Eye (tissue), 1 donor: ENCODE measurements at places on chromosomes 2 and 18.

- DNase-seq, result peak; percentile 59
Measured at GRCh38 chr2:116696223-116696622, 1118.3 kb upstream of the DDX18 start.

DNA sequence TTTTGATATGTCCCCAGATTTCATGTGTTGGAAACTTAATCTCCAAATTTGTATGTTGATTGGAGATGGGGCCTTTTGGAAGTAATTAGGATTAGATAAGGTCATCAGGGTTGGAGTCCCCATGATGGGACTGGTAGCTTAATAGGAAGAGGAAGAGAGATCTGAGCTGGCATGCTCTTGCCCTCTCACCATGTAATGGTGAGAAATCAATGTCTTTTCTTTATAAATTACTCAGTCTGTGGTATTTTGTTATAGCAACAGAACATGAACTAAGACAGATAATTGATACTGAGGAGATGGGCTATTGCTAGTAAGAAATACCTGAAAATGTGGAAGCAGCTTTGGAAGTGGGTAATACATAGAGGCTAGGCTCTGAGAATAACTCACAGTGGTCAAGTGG lies 48.0 kb downstream of the CDC42EP3 start:
- no peak for DNase-seq

DNA sequence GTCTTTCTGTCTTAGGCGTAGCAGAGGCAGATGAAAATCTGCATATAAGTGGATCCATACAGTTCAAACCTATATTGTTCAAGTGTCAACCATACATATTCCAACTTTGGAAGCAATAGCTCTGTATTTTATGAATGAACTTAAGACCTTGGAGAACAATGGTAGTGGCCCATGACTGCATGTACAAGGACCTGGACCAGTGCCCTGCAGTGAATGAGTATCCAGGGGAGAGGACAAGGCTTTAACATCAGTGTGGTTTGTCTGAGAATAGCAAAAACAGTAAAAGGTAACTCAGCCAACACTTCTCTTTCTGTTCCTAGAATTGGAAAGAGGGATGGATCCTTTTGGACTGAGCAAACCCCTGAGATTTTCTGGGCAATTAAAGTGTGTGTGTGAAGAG lies 230.8 kb upstream of the LINC00305 start:
- no peak for DNase-seq

DNA sequence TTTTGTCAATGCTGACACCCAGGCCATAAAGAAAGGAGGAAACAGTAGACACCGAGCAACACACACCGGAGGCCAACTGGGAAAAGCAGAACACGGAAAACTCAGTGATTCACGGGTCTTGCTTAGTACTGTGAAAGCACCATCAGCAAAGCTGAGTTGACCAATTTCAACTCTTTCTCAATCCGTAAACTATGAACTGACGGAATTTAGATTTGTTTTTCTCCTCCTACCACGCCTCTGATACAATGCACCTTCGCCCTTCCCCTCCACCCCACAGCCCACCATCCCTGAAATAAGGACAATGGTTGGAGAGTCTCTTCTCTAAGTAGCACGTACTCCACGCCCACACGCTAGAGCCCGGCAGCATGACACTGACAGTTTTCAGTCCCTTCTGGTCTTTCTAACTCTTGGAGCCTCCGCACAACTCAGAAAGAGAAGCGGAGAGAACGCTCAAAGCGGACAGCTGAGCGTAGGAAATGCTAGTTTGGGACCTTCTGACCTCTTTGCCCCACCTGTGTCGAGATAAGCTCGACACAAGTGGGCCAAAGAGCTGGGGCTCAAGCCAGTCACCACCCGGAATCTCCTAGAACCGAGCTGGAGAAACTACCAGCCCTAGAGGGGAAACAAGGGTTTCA lies 669 bp downstream of the LNPK start:
- DNase-seq, result peak; percentile 87

DNA sequence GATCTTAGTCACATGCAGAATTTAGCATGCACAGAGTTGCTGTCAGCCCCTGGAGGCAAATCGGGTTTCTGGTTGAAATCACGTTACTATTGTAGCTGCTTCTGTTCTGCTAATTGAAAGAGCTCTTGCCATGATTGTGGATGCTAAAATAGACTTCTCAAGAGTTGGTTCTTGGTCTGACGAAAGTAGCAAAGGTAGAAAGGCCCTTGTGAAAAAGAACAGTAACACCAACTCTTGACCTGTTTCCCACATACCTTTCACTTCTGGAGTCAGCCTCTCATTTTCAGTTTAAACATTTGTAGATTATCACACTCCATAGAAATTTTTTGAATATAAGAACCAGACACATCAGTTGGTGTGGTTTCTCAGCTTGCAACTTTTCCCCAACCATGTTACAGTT lies 110.0 kb upstream of the EPB41L3 start:
- DNase-seq, result no peak

GRCh38 chr2:140654565-140654964 lies 1476.3 kb downstream of the LRP1B start:
- DNase-seq, result peak; percentile 58

GRCh38 chr2:102832789-102833188 lies 71.0 kb downstream of the TMEM182 start:
- DNase-seq, result no peak

DNA sequence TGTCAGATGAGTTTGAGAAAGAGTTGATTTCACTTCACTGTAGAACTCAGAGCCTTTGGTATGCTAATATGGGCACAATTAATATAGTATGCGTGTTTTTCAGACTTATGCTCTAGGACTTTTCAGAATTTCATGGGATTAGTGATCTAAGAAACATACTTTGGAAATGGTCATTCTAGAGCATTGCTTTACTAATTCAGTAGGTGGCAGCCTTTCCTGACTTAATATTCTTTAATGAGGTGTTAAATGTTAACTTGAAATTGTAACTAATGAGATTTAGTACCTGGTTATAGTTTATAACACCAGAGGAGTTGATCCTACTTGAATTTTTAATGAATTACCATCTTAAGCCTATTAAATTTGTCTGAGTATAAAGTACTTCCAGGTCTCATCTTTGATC lies 28.4 kb downstream of the ACTR2 start:
- DNase-seq, result no peak

GRCh38 chr2:223199531-223200515 lies 147.8 kb downstream of the KCNE4 start:
- DNase-seq, result no peak

- DNase-seq, result no peak
Measured at GRCh38 chr2:60351802-60352201, 201.7 kb downstream of the BCL11A start.

- no peak for DNase-seq
Measured at GRCh38 chr2:7031547-7032245, 114.5 kb downstream of the RNF144A start.

DNA sequence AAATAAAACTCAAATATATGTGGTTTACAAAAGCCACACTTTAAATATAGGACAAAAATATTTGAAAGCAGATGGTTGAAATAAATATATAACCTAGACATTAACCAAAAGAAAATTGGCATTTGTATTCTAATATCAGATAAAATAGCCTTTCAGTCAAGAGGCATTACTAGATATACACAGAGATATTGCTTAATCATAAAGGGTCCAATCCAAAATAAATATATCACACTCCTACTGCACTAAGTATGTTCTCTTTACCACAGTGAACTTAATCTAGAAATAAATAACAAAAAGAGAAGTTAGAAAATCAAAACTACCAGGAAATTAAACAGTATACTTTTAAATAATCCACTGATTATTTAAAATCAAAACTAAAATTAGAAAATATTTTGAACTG lies 34.2 kb upstream of the KCNJ3 start:
- DNase-seq, result no peak

- DNase-seq, result no peak
Measured at GRCh38 chr18:9469685-9470084, 5.6 kb upstream of the RALBP1 start.

- no peak for DNase-seq
Measured at GRCh38 chr18:6653880-6654279, 75.6 kb upstream of the ARHGAP28 start.

GRCh38 chr2:20448246-20448976 lies 1.5 kb downstream of the RHOB start:
- peak; percentile 57 for DNase-seq

DNA sequence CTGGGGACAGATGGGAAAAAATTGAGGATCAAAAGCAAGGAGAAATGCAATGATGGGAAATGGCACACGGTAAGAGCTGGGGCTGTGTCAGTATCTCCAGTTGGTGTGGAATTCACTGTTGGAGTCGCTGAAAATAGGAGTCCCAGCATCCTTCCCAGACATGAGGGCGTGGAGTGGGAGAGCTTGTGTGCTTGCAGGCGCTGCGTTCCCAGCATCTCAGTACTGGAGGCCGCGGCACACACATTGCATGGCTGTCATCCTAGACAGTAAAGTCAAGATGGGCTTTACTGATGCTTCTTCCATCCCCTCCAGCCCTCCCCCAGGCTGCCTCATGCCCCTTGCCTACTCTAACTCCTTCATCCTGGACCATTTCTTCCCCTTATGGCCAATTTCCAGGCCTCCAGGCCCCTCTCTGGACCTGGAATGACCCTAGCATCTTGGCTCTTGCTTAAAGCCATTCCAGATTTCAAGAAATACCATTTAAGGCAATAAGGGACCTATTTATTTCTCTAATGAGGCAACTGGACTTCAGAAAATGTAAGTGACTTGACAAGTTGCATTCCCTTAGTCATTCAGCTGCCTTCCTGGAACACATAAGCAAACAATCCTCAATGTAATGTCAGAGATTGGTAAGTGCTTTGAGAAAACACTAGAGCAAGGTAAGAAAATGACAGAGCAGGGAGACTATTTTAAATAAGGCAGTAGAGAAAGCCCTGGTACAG lies 70.5 kb upstream of the TTC39C start:
- no peak for DNase-seq

GRCh38 chr2:218858138-218858445 lies 1.5 kb upstream of the WNT6 start:
- no peak for DNase-seq

GRCh38 chr2:75064691-75065396 lies 106.4 kb downstream of the POLE4 start:
- DNase-seq, result peak; percentile 76

- no peak for DNase-seq
Measured at GRCh38 chr2:1498176-1498575, 84.9 kb downstream of the TPO start.

DNA sequence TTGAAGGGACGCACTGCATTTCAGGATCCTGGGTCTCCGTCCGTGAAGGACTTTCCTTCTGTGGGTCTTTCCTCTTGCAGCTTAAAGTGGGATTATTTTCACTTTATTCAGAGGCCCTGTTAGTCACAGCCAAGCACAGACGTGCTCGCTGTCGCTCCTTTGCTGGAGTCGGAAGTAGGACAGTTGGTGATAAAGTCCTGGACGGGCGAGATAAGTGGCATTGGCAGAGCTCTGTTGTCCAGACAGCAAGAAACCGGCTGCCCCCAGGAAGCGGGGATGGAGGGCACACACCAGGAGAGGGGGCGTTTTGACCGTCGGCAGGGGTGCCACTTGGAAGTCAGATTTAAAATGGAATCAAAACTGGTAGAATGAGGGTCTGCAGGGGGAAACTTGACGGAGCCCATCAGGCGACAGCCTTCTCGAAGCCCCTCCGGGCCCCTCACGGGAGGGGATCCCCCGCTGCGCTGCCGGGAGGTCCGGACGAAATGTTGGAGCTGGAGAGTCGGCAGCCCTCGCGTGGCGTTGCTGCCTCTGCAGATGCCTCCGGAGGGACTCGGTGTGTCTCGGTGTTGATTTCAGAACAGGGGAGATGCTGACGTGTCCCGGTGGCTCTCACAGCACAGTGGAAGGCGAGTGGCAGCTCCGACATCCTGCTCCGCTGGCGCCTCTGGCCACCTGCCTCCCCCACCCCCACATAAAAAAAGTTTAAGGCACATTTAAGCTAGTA lies 124.2 kb downstream of the NFATC1 start:
- DNase-seq, result peak; percentile 58

DNA sequence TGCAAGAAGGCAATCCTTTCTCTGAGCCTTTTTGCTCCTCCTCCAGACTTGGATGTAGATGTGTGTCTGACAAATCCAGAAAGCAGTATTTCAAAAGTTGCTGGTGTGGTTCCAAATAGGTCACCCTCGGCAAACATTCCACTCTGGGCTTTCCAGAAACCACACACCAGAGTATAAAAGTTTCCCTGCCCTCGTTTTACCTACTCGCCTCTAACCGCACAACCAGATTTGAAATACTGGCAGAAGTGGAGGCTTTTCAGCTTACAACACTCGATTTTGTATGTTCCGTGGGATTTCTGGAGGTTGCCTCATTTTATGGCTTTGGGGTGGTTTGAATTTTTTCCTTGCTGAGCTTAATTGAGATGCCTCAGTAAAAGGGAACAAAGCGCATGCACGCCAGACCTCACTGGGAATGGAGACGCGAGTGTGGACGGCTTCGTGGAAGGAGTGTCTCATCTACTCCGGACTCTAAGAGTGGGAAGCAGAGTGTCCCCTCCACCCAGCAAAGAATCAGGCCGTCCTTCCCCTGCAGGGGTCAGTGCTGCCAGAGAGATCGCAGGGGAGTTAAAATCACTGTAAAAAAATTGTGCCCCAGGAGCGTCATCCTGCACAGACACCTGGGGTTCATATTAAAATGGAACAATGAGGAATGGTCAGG lies 44.0 kb upstream of the RPL31 start:
- no peak for DNase-seq

GRCh38 chr2:46735108-46735691 lies 180.4 kb downstream of the MCFD2 start:
- no peak for DNase-seq

DNA sequence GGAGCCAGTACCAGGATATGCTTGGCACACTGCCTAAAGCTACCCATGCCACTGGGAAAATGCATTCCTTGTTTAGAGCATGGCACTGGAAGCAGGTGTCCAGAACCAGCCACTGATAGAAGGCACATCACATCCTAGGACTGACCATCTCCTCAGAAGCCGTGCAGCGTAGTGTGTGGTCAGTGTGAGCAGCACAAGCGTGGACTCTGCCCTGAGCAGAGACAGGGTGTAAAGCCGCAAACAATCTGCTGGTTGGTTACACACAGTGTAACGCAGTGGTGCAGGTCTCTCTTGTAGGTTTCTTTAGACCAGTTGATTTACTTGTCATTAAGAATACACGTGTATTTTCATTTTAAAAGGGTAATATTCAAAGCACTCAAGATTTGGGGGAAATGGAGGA lies 377.8 kb upstream of the HS6ST1 start:
- no peak for DNase-seq

GRCh38 chr2:8193686-8194615 lies 487.9 kb upstream of the ID2 start:
- peak; percentile 81 for DNase-seq

DNA sequence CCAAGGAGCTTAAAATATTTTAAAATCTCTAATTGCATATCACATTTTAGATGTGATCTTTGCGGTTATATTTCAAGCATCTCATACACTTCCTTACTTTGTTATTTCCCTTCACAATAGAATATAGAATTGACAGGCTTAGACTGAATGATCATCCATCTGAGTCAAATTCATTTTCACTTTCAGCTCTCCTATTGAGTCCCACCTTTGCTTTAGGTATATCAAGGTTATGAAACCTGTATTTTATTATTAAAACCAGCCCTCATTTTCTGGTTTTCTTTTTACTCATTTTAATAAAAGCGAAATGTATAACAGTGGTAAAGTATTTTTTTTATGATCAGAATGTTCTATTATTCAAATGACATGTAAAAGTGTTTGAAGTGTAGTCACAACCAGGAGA lies 162.9 kb upstream of the KYNU start:
- DNase-seq, result no peak
